ENCODE measurements at places on chromosomes 13 and 19.

DNA sequence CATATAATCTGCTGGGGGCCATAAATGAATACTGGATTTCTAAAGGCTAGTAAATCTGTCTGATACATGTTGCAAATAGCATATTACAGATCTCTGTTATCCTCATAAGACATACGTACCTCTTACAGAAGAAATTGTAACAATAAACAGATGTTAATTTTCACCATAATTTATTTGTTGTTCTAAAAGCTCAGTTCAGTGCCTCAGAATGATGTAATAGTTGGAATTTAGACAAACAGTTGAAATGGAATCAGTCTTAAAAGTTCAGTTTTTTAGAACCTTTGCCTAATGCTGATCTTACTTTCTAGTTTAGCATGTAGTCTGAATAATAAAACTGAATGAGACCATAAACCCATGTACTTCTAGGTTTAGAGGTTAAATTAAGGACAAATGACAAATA is 43.1 kb downstream of the B3GLCT start:
- no peak for DNase-seq

GRCh38 chr13:78742659-78743058 is 83.7 kb upstream of the OBI1 start:
- no peak for DNase-seq

- DNase-seq: no peak
Observed at GRCh38 chr19:27774827-27775226, 1438.1 kb downstream of the UQCRFS1 start.

GRCh38 chr13:40605573-40605972 is 60.9 kb downstream of the FOXO1 start:
- DNase-seq: no peak

DNA sequence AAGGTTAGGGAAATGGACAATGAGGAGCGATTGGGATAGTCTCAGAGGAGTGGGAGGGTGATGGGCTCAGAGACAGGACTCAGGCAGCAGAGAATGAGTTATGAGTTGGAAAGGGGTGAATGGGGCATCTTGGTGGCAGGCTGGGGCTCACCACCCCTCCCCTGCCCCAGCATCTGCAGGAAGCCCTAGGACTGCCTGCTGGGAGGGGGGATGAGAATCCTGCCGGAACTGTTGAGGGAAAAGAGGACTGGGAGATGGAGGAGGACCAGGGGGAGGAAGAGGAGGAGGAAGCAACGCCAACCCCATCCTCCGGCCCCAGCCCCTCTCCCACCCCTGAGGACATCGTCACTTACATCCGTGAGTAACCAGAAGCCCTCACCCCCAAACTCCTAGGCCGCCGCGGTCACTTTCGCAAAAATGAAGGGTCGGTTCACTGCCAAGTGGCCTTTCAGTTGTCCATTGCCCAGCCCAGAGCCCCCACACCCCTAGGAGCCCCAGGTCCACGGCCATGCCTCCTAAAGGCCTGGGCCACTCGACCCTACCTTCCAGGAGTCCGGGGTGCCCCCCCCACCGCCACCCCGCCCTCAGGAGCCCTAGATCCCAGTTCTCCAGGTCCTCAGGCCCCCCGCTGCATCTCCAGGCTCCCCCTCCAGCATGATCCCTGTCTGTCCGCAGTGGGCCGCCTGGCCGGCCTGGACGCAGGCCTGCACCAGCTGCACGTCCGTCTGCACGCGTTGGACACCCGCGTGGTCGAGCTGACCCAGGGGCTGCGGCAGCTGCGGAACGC is 764 bp downstream of the CLEC11A start:
- DNase-seq: no peak

DNA sequence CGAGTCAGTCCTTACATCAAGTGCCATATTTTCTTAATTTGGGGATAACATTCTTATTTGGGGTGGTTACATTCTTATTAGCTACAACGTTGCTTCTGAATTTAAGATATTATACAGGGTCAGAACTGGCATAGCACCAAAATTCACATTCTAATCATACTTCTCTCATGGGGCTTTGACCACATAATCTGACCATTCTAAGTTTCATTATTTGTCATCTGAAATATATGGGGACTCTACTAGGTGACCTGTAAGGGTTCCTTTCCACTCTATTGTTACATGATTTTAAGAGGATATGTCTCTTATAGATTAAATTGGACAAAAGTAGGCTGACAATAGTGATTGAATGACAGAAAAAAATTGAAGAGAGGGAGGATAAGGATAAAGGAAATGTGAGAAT is 536.5 kb downstream of the KCTD12 start:
- DNase-seq: no peak

DNA sequence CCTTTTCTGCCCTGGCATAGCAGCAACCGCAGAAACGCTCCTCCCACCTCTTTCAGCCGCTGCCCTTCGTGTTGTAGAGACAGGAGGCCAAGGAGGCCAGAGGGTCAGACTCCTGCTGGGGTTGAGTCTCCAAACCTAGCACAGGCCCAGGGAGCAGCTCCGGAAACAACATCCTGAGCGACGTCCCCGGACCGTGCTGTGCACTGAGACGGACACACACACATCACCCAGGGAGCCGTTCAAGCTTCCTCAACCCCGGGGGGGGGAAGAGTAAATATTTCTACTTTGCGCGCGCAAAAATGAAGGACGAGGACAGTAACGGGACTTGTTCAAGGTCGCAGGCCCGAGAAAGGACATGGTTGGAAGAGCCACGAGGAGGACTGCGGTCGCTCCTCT is 657 bp downstream of the ZNF550 start:
- DNase-seq: peak; percentile 2

DNA sequence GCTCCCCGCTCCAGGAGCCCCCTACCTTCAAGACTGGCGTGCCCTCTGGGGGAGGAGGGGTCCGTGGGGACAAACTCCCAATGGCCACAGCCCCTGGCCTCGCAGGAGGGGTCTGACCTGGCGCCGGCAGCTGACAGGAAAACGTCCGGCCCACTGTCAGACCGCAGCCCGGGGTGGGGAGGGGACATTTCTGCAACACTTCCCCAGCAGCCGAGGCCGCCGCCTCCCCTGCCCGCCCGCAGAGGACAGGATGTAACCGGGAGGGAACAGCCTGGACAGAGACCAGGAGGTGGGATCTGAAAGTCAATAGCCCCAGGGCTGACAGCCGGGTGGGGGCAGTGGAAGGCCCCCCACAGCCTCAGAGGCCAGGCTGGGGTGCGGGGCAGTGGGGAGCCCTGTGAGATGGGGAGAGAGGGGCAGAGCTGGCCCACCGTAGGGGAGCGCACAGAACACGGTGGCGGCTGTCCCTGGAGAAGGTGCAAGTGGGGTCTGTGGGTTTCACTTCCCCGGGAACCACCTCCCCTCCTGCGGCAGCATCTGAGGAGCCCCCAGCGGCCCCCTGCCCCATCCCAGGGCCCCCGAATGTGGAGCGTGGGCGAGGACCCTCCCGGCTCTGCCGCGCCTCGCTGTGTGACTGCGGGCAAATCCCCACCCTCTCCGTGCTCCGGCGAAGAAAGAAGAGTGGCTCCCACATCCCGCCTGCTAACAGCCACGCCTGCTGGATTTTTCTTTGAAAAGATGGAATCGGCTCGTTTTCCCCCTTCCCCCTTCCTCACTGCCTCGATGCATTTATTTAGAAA is at the start of gene PEAK3:
PEAK3 (minus strand) TSS at position 114 of the 800 bp plus-strand sequence. CDS start 1,244 bp downstream, outside the sequence.
- no peak for DNase-seq

DNA sequence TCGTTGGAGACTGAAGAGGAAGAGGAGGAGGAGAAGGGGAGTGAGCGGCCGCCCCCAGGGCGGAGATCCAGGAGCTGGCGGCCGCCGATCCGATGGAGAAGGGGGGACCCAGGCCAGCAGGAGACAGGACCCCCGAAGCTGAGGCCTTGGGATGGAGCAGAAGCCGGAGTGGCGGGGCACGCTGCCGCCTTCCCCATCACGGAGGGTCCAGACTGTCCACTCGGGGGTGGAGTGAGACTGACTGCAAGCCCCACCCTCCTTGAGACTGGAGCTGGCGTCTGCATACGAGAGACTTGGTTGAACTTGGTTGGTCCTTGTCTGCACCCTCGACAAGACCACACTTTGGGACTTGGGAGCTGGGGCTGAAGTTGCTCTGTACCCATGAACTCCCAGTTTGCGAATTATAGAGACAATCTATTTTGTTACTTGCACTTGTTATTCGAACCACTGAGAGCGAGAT is 1.8 kb downstream of the GADD45B start:
- no peak for DNase-seq

- DNase-seq: no peak
Observed at GRCh38 chr13:50299546-50300249, 284.5 kb downstream of the KCNRG start.

DNA sequence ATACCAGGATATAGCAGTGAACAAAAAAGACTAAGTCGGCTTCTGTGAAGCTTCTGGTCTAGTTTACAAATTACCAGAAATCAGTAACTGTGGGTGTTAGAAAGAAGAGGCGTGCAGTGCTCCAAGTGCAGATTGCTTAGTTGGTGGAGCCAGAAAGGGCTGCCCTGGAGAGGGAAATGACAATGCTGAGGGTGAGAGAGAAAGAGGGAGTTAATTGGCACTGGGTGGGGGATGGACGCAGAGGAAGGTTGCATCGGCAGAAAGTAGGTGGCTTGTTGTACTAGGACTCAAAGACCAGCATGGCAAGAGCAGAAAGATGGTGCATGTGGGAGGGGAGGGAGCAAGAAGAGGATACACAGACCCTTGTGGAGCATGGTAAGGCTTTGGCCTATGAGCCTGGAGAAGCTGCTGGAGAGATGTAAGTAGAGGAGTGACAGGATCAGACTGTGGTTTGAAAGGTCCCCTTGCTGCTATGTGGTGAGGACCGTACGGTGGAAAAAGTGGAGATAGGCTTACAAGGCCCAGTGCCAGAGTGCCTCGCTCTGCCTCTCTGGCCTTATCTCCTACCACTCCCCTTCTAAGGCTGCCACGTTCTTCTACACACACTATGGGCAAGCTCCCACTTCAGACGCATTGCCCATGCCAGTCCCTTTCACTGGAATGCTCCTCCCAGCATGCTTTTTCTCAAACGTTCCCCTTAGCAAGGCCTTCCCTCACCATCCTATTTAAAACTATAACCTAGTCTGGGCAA is 13.5 kb downstream of the SMG9 start:
- no peak for DNase-seq

DNA sequence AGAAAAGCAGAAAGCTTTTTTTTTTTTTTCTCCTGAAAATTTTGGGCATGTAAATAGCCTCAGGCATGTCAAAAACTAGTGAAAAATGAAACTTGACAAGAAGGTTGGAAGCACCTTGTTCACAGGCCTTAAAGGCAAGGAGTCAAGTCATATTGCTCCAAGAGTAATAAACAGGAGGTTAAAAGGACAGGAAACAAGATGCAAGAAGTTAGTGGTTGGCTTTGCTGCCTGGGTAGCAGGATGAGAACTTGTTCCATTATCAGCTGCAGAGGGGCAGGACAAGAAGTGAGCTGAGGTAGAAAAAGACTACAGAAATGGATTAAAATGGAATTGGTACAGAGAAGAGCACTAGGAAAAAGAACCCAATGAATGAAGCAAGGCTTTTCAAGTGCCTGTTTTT is 242.6 kb downstream of the DCT start:
- no peak for DNase-seq

GRCh38 chr19:15354566-15355296 is 22.4 kb upstream of the BRD4 start:
- no peak for DNase-seq

- DNase-seq: no peak
Observed at GRCh38 chr13:47134939-47135489, 238.2 kb upstream of the HTR2A start.
